RWPE1 (cell line): ENCODE measurements at places on chromosomes 2 and 18.

DNA sequence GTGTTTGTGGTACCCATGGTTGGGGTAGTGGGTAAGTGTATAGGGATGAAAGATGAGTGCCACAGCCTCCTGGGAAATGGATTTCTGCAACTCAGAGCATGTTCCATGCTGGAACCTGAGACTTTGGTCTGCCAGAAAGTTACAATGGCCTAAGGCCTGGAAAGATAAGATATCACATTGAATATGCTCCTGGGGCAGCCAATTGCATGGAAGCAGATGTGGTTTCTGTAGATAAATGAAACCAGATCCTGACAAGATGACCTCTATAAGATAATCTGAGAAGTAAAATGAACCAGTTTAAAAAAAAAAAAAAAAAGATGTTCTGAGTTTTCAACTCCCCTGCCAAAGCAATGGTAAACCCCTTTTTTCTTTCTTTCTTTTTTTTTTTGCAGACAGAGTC is 91.4 kb upstream of the NCK2 start:
- no peak for DNase-seq

- DNase-seq: no peak
Observed at GRCh38 chr2:143839456-143839855, 680.5 kb downstream of the ZEB2 start.

DNA sequence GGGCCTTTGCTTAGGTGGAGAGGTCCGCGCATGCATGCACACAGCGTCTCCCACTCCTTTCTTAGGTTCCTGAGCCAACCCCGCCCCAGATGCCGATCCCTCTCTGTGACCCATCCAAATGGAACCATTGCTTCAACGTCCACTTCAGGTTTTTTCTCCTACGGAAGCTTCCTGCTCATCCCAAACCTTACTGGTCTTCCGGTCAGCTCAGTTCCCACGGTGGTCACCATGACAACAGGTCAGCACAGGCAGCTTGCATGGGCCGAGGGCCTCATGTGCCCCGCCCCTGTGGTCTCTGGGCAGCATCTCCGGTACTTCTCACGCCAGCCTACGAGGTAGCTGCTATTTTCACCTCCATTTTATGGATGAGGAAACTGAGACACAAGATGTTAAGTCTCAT is 163.7 kb downstream of the SOCS6 start:
- DNase-seq: no peak

DNA sequence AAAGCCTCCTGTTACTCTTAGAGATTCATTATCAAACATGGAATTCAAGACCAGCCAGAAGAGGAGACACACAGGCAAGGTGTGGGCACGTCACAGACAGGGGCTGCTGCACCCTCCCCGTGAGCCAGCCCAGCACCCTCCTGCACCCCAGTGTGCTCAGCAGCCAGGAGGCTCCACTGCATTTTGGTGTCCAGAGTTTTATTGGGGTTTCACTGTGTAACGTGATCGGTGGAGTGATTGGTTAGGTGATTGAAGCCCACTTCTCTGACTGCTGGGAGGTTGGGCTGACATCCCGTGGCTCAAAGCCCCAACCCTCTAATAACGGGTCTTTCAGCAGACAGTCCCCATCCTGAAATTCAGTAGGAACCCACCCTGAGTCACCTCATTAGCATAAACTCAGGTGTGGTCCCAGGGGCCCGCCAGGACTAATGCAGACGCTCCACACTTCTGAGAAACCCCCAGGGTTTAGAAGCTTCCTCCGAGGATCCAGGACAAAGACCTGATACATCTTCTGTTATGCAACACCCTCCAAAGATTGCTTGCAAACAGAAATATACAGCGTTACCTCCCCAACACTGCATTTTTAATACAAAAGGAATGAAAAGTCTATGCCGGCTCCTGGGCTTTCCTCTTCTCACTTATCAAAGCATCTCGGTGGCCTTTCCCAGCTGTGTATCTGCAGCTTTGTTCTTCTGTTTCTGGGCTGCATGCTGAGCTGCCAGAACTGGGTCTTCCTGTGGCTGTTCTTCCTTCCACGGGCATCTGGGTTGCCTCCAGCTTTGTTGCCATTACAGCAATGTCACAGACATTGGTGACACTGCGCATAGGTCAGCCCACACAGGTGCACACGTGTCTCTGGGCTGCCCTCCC is 43.7 kb upstream of the SNED1 start:
- no peak for DNase-seq

DNA sequence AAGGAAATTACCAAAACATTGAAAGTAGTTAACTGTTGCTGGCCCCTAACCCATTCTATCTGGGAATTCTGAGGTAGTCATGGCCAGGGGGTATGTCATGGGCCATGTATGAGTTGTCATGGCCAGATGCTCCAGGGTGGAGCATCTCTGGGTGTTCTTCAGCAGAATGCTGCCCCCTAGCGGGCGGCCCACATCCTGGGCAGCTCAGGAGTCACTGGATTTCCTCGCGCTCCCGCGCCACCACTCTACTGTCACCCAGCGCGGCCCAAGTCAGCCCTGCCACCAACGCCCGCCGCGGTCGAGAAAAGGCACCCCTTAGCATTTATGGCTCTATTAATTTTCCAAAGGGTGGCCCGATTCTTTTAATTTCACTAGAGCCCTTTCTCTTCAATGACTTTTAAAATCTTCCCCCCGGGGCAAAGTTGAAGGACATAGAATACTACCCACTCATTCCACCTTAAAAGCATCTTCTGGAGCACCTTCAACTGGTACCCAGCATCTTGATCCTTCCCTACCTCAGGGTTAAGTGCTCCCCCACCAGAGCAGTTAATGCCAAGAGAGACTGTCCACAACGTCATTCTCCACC is 41.6 kb downstream of the PKDCC start:
- DNase-seq: peak; percentile 44

DNA sequence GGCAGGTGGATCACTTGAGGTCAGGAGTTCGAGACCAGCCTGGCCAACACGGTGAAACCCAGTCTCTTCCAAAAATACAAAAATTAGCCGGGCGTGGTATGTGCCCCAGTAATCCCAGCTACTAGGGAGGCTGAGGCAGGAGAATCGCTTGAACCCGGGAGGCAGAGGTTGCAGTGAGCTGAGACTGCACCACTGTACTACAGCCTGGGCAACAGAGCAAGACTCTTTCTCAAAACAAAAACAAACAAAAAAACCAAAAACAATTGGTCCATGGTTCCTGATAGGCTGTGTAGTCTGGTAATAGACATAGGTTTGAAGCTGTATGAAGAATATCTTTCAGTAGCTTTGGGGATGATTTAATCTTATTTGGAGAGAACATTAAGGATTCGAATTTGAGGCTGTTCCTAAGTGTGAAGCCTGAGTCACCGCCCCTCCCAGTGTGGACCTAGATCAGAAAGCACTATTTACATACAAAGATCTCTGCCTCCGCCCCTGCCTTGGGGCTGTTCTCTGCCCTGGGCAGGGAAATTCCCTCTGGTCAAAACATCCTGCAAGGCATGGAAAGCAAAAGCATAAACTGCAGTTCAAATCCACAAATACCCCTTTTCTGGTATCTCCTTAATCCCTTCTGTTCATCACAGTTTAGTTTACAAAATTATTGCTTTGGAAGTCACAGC is 52.8 kb upstream of the PMAIP1 start:
- DNase-seq: no peak

GRCh38 chr2:69477627-69478026 is 40.4 kb upstream of the NFU1 start:
- DNase-seq: no peak

DNA sequence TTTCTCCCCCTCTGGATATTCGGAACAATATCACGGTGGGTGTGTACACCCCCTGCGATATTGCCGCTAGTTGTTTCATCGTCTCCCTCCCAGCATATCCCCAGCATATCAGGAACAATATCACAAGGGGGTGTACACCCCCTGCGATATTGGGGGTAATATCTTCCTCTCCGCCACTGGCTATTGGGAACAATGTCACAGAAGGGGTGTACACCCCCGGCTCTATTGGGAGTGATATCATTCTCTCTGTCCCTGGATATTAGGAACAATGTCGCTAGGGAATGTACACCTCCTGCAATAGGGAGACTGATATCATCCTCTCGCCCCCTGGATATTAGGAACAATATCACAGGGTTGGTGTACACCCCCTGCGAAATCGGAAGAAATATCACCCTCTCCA is 1932.0 kb downstream of the SUCLG1 start:
- no peak for DNase-seq

DNA sequence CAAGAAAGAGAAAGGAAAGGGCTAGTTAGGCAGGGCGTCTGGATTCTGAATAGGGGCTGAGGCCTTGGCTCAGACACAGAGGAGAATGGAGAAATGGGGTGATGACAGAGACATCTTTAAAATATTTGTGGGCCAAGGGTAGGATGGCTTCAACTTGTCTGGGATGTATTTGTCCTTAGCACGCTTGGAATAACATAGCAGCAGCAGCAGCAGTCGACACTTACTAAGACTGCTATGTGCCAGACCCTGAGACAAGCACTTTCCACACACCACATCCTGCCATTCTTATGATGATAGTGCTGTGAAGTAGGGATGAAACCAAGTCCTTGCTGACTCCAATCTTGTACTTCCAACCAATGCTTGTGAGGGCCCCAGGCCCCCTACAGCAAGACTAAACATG is 2.6 kb downstream of the IL1RL1 start:
- DNase-seq: no peak

- no peak for DNase-seq
Observed at GRCh38 chr2:40474306-40474705, 22.4 kb upstream of the SLC8A1 start.

DNA sequence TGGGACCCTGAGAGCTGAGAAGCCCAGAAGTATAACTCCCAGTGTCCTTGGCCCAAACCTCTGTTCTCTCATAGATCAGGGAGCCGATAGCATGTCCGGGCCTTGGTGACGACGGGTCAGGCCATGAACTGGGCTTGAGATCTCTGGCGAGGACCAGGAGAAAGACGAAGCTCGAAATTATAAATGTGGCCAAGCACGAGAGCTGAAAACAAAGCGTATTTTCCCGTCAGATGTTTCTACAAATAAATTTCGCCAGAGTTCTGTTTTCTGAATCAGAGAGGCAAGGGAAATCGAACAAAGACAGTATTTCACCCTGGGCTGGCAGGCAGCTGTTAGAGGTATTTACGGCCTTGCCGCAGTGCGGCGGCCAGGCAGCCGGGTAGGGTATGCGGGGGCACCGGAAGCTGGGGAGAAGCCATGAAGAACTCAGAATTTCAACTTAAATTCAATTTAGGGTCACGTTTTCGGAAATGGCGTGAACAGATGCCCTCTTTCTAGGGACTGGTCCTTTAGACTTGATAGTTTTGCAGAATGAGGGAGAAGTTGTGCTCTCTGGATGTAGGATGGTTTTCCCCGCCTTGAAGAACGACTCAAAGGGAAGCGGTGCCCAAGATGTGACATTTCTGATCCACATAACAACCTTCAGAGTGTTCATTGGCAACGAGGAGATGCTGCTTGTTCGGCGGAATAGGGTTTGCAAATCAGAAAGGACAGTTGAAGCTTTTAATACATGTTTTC is 9.6 kb downstream of the HOXD8 start:
- no peak for DNase-seq

- DNase-seq: peak; percentile 32
Observed at GRCh38 chr2:234162861-234163260, 112.4 kb downstream of the SPP2 start.

DNA sequence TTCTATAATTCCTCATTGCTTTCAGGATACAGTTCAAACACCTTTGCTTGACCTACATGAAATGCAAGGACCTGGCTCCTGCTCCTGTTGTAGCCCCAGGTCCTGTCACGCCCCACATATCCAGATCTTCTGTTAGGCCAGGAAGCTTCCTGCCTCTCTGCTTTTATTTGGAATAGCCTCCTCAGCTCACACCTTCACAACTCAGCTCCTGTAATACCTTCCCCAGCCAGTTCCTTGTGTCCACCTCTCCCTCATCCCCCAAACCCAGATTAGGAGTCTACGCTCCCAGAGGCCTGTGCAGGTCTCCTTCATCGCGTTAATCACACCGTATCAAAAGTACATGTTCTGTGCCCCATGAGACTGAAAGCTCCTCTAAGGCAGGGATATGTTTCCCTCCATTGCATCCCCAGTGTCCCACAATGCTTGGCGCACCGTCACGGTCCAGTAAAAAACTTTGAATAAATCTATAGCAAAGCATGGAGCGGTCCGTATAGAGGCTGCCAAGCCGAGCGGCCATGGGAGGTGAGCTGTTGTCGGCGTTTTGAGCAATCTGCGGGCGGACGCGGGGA is 371 bp downstream of the MDH1B start:
- no peak for DNase-seq

- peak; percentile 69 for DNase-seq
Observed at GRCh38 chr2:55923091-55923981, at the start of gene EFEMP1. TSS of gene EFEMP1 (minus strand) at chr2:55923782. CDS start at chr2:55922440, 1,342 bp downstream.

- DNase-seq: no peak
Observed at GRCh38 chr18:76384861-76385680, 110.0 kb downstream of the ZNF516 start.

DNA sequence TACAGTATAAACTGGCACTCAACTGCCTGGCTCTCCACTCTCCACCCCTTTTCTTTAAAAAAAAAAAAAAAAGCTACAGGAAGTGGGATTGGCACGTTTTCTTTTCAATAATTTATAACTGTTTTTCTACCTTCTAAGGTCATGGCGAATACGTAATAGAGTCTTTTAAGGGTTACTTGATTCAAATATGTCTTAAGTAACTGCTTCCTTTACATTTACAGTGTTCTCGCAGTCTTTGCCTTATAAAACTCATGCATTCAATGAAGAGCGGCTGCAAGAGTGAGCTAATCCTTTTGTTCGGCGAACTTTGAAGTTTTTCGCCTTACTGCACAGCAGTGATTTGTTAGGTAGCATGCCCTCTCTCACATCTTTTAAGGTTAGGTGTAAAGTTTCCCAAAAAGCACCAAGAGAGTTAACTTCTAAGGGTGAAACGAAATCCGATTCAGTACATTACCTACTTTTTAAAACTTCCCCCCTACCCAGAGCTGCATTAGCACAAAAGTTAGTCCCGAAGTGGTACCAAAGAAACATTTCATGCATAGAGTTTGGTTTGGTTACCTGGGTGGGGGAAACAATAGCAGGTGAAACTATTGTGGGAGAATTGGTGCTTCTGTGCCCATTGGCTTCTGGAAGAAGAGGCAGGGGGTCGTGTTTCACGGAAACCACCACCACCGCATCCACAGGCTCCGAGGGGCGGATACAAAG is 2.0 kb downstream of the KCTD1 start:
- DNase-seq: no peak

DNA sequence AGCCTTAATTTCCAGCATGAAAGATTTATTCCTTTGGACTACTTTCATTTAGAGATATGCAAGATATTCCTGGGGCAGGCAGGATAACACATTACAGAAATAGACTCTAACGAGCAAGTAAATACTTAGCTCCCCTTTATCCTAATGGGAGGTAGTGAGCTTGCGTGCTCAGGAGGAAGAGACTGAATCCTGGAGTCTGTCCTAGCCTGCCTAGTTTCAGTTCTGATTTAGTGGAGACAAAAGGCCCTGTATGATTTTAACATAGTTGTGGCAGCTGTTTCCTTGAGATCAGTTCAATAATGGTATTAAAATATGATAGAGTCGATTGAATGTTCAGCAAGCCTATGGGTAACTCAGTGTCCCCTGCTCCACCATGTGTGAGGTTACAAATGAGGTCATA is 109.5 kb downstream of the FMNL2 start:
- no peak for DNase-seq
